Spleen (tissue), 13 donors: ENCODE measurements at places on chromosomes 11 and 22.

DNA sequence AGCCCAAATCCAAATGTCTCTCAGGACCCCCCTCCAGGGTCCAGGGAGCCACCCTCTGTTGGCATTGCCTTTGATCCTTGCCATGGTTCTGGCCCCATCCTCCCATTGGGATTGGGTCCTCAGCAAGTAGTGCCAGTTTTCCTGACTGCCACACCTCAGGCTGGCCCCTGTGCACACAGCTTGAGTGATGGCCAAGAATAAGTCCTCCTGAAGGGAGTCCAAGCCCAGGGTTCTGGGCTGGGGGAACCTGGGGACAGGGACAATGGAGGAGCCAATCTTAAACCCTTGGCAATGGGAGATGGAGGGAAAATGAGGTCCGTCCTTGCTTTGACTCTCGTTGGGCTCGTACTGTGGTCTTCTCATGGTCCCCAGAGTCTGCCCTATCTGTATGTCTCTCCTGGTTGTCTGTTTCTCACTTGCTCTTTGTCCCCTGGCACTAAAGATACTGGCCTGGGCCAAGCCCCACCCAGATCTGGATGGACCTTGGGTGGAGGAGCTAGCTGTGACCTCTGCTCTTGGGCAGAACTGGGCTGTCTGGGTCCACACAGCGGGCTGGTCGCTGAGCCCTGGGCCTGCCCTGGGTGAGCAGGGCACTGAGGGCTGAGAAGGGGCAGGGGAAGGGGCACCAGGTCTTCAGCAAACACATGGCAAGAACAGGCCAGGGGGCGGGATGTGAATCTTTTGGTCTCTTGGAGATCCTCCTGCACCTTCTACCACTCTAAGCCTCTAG, 2.9 kb downstream of the SOX10 start:
- no peak for DNase-seq

DNA sequence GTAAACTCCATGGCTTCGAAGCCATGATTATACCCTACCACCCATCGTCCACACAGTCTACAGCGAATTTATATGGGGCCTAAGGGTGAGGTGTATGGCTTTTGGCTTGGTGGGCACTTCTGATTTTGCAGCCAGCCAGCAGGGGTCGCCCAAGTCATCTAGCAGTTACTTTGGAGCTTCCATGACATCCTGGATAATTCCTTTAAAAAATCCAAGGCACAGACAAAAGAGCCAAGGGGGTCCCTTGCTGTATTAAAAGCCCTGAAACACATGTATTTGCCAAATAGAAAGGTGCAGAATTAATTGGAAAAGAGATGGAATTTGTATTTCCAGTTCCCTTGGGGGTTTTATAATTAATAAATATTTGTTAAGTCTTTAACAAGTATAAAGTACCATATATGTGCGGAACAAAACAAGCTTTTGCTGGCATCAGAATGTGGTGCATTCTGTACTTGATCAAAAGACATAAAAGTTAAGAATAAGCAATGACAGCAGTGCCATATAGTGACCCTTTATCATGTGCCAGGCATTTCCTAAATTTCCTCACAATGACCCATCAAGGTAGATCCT, 132.8 kb upstream of the PITPNB start:
- DNase-seq = no peak

DNA sequence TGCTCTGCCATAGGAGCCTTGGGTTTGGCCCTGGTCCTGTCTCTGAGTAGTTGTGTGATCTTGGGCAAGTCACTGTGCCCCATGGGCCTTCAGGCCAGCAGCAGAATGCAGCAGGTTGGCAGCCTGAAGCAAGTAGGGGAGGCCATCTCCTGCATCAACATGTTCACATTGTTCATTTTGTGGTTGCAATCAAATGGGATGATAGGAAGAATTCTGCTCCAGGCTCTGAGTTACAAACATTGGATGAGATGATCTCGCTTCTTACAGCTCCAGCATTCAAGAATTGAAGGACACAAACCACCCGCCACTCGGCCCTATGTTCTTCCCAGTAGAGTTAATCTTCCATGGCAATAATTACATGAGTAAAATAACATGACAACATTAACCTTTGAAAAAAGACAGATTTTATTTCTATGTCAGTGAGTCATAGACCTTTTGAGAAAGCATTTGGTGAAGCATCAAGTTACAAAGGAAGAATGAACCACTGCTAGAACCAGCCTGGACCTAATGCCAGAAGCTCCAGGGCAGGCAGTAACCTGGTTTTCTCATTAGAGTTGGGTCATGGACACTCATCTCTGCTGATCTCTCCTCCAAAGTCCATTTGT, 308.3 kb upstream of the NCAM1 start:
- no peak for DNase-seq

DNA sequence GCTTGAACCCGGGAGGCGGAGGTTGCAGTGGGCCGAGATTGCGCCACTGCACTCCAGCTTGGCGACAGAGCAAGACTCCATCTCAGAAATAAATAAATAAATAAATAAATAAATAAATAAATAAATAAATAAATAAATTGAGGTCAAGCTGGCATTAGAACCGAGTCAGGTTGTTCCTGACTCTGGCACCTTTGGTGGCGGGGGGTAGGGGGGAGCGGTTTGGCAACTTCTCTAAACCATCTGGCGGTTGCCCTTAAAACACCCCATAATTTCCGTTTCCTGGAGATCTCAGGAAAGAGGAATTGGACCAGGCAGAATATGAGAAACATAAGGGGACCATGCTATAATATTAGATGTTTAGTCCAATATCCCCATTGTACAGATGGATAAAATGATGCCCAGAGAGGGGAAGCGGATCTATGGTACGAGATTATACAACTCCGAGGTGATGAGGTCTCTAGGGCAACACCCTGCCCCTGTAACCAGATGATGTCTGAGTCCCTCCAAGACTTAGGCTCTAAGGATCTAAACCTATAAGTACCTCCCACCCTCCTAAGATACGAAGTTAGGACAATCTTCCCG, 785 bp downstream of the CLPB start:
- no peak for DNase-seq

GRCh38 chr11:107859459-107860239, 1.1 kb upstream of the SLC35F2 start:
- DNase-seq = peak; percentile 87

- DNase-seq = no peak
These were observed 409.2 kb upstream of the LRRC4C start for GRCh38 chr11:41868606-41869005.

- DNase-seq = no peak
These were observed 137.8 kb upstream of the PDGFD start for GRCh38 chr11:104301776-104302175.

- peak; percentile 80 for DNase-seq
These were observed 54.3 kb upstream of the USP47 start for GRCh38 chr11:11787305-11788062.

- no peak for DNase-seq
These were observed 54.6 kb downstream of the SFI1 start for GRCh38 chr22:31550871-31551370.

DNA sequence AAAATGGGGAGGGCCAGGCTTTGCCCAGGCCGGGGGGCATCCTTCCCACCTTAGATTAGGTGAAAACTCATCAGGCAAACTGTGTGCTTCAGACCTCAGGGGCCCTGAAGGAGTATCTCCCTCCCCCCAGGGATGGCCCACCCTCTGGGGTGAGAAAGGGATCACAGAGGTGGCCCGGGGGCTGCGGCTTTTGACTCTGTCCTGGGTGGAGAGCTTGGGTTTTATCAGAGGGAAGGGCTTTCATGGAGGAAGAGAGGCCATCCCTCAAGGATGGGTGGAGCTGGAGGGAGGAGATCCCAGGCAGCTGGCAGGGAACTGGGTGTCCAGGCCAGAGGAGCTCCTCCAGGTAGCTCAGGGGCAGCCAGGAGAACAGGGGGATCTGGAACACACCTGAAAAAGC, 3.1 kb upstream of the PPP2R5B start:
- peak; percentile 60 for DNase-seq

DNA sequence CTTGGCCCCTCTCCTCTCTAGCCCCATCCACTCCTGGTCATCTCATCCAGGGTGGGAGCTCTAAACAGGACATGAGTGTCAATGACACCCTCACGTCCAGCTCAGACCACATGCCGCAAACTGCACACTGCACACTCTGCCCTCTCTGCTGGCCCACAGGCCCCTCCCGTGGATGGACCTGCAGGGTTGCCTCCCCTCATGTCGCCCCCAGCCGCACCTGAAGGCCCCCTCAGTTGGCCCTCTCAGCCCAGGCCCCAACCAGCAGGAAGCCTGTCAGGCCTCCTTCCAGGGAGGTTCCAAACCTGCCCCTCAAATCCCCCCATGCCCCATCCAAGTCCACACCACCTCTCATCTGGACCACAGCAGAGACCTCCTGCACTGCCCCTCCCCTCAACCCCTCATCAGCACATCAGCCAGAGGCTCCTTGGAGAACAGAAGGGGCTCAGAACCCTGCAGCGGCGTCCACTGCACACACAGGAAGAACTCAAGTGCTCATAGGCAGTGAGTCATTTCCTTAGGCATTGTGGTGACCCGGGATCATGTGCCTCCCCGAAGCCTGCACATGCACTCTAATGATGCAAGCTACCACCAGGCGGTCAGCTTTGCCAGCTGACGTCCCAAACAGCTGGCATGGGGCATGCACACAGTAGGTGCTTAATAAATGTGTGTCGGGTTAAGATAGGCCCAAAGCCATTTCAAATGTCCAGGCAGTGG, 12.9 kb upstream of the CDKN1C start:
- DNase-seq = peak; percentile 91

DNA sequence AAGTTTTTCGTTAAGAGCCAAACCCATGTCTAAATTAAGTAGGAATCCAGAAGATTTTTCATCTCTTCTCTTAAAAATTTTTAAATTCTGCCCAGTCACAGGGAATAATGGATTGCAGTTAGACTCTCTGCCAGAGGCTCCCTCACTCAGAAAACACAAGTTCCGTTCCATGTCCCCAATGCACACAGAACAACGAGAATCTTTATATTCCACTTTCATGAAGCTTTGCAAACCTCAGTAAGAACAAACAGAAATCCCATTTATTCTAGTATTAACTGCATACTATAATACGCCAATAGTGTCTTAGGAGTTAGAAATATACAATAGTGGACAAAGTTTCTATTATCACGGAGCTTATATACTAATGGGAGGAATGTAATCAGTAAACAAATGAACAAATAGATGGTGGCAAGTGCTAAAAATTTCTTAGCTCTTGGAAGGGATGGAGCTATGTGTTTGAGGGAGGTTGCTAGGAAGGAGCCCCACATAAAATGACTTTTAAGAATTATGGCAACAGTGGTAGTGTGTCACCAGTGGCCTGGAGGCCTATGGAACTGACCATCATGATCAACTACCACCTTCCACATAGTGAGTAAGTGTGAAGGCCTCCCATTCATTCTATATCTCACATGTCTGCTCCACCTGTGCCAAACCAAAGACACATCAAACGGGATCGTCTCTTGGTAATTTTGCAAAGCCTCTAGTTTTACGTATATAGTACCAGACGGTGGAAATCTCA, 24.9 kb downstream of the PICALM start:
- no peak for DNase-seq

DNA sequence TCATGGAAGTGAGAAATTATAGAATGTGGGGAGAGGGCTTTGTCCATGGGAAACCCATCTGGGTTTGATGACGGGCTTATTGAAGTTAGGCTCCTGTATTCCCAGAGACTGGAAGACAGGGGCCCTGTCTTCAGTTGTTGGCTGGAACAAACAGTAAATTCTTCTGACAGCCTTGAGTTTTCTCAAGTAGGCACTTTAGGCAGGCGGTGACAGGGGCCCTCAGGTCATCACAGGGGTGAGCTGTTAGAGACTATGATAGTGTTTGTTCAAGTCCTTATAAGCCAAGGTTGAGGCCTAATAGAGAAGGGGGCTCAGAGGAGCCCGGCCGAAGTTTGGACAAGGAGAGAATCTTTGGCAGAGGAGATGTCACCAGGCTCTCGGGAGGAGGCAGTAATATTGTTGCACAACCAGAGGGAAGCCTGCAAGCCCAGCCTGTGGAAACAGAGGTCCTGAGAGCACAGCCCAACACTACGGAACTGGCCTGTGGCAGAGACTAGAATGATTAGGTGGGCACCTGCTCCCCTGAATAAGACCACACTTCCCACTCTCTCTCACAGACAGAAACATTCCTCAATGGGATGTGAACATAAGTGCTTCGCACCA, 20.2 kb upstream of the IL17RA start:
- no peak for DNase-seq

GRCh38 chr11:35621620-35622019, 3.4 kb downstream of the FJX1 start:
- no peak for DNase-seq

GRCh38 chr22:43277987-43278601, 65.1 kb downstream of the SCUBE1 start:
- no peak for DNase-seq

- peak; percentile 89 for DNase-seq
These were observed at the start of gene TENM4 for GRCh38 chr11:79440571-79441460. Gene TENM4 (minus strand): TSS chr11:79441030. CDS start chr11:79069944, 371,086 bp downstream.

DNA sequence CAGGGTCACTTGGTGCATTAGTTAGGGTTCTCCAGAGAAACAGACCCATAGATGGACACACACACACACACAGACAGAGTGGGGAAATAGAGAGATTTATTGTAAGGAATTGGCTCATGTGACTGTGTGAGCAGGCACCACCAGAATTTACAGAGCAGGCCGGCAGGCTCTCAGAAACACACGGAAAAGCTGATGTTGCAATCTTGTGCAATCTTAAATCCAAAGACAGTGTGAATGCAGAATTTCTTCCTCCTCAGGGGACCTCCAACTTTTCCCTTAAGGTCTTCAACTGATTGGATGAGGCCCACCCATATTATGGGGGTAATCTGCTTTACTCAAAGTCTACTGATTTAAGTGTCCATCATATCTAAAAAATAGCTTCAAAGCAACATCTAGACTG, 49.8 kb downstream of the APIP start:
- DNase-seq = no peak

DNA sequence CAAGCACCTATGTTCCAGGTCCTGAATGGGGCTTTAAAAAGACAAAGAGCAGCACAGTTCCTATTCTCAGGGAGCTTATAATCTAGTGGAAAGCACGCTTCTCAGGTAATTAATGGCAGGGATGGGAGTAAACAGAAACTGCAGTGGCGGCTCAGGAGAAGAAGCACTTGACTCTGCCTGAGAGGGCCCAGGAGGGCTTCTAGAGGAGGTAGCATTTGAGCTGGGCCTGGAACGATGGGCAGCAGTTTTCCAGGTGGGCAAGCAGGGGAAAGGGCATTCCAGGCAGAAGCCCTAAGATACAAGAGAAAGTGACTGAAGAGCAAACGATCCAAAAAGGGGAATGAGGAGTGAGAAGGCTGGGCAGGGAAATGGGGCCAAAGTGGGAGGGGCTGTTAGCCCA, 37.1 kb upstream of the CHST1 start:
- DNase-seq = no peak
